Fibroblast of mammary gland (primary cell): ENCODE measurements at places on chromosomes 7 and 10.
A peak's percentile ranks its signal among the peaks of the same experiment; 100 is the strongest.

- no peak for DNase-seq
Observed at GRCh38 chr7:86411814-86412213, 231.9 kb upstream of the GRM3 start.

- no peak for DNase-seq
Observed at GRCh38 chr10:126021833-126022500, 125.6 kb downstream of the FANK1 start.

GRCh38 chr10:86259901-86260562 lies 106.6 kb downstream of the GRID1 start:
- no peak for DNase-seq

DNA sequence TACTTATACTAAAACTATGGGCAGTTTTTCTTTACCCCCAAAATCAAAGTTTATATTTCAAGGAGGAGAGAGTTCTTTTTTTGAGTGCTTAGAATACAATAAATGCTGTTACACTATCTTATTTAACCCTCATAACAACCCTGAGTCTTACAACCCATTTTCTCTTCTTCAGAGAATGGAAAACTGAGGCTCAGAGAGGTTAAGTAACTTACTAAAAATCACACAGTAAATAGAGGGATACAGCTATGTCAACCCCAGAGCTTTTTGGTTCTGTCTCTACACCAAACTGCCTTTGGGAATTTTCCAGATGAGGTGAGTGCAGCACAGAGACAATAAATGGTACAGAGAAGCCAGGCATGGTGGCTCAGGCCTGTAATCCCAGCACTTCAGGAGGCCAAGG lies 25.6 kb upstream of the PIK3AP1 start:
- no peak for DNase-seq

DNA sequence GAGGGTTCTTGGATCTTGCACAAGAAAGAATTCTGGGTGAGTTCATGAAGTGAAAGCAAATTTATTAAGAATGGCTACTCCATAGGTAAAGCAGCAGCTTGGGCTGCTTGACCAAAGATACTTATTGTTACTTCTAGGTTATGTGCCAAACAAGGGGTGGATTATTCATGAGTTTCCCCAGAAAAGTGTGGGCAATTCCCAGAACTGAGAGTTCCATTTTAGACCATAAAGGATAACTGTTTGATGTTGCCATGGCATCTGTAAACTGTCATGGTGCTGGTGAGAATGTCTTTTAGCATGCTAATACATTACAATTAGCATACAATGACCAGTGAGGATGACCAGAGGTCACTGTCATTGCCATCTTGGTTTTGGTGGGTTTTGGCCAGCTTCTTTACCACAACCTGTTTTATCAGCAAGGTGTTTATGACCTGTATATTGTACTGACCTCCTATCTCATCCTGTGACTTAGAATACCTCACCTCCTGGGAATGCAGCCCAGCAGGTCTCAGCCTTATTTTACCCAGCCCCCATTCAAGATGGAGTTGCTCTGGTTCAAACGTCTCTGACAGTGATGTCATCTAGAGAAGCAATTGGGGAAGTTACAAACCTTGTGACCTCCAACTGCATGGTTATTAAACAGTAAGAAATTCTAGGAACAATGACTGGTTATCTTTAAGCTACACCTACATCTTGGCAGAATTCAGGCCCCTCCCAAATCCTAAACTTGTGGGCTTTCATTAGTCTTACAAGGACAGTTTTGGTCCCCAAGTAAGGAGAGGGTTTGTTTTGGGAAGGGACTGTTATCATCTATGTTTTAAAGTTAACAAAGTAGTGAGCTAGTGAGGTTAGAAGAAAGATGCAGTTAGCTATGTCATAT lies 48.0 kb upstream of the INHBA start:
- DNase-seq: no peak

GRCh38 chr7:125675640-125676039 lies 746.0 kb upstream of the POT1 start:
- no peak for DNase-seq

- no peak for DNase-seq
Observed at GRCh38 chr7:12975412-12975811, 288.0 kb downstream of the ARL4A start.

GRCh38 chr7:23469150-23469960 lies 936 bp downstream of the IGF2BP3 start:
- no peak for DNase-seq

DNA sequence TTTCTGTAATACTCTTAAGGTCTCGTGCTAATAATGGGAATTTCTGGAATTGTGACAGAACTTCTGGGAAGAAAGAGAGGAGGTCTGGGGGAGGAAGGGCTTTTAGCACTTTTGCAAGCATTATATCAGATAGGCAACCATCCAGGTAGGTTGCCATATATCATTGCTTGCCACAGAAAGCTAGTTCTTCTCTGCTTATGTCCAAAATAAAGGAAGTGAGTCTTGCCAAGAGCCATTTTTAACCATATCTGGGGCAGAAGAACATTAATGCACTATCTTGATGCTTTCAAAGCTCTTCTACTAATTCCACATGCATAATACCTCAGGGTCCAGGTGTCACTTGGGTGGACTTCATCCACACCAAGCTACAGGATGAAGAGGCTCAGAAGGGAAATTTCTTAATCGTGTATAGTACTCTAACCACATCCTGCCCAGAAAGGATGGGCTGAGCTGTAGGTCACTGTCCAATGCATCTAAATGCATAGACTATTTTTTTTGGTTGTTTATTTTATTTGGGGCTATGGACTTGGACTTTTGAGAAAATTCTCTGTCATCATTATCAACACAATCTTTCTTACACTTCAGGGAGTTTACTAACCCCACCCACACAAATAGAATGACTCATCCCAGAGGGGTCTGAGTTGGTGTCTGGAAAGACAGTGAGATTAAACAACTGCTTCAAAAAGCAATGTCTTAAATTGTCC lies 68.9 kb upstream of the ADO start:
- peak; percentile 65 for DNase-seq

- DNase-seq: no peak
Observed at GRCh38 chr7:5477723-5478531, 54.3 kb upstream of the TNRC18 start.

GRCh38 chr10:80540981-80541750 lies 3.5 kb downstream of the SH2D4B start:
- no peak for DNase-seq

- peak; percentile 62 for DNase-seq
Observed at GRCh38 chr7:99312316-99313203, 13.1 kb upstream of the ARPC1A start.

- DNase-seq: peak; percentile 11
Observed at GRCh38 chr10:37831495-37832333, 25.7 kb downstream of the ZNF248 start.

GRCh38 chr10:113846036-113846435 lies 7.8 kb downstream of the DCLRE1A start:
- no peak for DNase-seq

- DNase-seq: no peak
Observed at GRCh38 chr7:34034728-34035127, 129.4 kb downstream of the BMPER start.

DNA sequence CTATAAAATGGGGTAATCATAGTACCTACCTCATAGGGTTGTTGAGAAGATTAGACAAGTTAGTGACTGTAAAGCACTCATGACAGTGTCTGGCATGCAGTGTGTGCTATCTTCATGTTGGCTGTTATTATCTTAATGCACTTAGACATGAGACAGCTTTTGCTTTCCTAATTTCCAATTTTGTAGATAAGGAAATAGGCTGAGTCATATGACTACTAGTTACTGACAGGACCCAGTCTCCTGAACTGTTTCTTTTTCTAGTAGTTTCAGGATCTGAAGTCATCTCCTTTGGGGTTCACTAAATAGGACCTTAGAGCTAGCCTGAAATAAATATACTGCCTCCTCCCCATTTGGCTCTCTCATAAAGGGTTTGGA lies 74.2 kb downstream of the SNX10 start:
- no peak for DNase-seq

- no peak for DNase-seq
Observed at GRCh38 chr10:121070275-121071070, 219.3 kb downstream of the WDR11 start.

- no peak for DNase-seq
Observed at GRCh38 chr10:94936721-94937120, 1.7 kb upstream of the CYP2C9 start.

DNA sequence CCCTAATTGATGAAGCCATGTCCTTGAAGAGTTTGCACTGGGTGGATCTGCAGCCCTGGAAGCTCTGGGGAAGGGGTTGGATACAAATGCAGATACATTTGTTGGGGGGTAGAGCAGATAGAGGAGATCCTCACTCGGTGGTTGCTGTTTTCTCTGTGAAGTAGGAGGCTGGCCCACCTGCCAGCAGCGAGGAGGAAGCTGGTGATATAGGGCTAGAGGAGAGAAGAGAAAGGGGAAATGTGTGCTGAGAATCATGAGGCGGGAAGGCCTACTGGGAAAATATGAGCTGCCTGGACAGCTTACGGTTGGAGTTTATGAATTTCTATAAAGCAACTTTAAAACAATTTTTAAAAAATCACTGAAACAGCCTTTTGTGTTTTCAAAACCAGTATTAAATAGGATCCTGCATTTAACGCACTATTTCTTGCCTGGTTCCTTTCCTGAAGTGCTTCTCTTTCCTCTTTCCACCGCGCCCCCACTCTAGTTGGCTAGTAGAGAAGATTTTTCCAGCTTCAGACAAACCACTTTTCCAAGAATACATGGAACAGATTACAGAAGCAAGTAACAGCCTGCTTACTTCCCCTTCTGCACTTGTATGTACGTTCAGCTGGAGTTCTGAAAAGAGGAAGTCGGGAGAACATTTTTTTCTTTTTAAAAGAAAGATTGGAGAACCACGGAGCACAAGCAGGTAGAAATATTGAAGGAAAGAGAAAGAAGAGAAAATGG lies 100.6 kb upstream of the GLCCI1 start:
- DNase-seq: no peak

DNA sequence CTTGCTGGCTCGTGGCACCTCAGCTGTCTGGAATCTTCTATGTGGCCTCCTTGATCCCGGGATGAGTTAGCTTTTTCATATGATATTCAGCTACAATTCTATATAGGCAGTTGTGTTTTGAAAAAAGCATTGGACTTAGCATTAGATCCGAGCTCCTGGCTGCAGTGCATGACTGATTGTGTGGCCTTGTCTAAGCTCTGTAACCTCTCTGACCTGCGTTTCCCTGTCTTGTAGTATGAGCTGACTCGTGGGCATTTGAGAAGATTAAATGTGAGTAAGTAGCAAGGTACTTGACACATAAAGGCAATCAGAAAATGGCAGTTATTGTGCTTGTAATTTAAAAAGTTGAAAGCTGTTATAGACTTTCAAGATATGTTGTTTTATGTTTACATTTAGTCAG lies 85.9 kb downstream of the CCNY start:
- peak; percentile 42 for DNase-seq

DNA sequence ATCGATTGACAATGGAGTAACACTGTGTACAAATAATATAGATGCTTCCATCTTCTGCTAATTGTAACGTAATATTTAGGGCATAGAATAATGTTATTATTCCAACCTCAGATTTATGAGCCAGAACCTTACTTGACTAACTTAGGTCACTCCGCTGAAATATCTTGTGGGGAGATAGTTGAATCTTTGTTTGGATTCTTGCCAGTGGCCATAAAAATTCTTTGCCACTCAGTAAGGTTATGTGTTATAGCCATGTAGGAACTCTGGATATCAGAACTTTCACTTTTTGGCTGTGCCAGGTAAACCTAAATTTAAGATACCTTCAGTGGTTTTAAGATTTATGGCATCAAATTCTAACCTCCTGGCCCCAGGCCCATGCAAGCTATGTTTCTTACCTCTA lies 197.6 kb downstream of the WDR11 start:
- DNase-seq: no peak

DNA sequence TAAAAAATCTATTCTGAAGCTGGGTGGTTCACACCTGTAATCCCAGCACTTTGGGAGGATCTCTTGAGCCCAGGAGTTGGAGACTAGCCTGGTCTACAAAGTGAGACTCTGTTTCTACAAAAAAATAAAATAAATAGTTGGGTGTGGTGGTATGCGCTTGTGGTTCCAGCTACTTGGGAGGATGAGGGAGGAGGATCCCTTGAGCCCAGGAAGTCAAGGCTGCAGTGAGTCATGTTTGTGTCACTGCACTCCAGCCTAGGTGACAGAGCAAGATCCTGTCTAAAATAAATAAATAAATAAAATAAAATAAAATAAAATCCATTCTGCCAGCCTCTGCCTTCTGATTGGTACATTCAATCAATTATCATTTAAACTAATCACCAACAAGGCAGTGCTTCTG lies 17.5 kb downstream of the ZNF33A start:
- peak; percentile 47 for DNase-seq

GRCh38 chr7:103811997-103812396 lies 177.5 kb downstream of the RELN start:
- DNase-seq: no peak

DNA sequence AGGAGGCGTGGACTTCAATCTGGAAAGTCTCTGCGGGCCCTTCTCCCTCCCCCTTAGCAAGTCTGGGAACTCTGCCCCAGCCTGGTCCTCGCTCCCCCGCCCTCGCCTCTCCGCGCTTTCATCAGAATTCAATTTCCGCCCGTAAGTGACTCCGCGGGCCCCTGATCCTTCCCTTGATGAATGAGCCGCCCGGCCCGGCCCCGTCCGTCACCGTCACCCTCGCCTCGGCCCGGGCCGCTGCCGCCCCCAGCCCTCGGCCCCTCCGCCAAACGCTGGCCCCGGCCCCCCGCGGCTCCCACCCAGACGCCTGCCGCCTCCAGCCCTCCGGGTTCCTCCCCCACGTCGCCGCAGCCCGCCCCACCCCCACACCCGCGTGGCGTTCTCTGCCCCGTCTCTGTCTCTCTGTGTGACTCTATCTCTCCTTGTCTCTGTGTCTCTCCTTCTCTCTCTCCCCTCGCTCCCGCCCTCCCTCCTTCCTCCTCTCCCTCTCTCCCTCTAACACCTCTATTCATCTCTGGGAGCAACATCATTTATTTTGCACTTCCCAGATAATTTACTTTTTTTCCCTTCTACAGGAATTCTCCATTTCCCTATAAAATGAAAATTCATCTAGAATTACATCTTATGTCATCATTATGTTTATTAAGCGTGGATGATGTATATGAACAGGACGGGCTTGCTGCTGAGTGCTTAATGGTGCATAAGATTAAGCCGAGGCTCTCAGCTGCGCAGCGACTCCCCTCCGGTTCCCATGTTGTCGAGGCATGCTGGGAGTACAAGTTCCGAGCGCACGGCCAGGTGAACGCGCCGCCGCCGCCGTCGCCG lies 91.2 kb upstream of the PAX2 start:
- peak; percentile 9 for DNase-seq

- DNase-seq: no peak
Observed at GRCh38 chr10:72502581-72502980, 123.3 kb downstream of the MICU1 start.

- no peak for DNase-seq
Observed at GRCh38 chr10:113322843-113323242, 230.0 kb upstream of the HABP2 start.

GRCh38 chr7:99504603-99505323 lies at the start of gene ZKSCAN5:
TSS of gene ZKSCAN5 (plus strand) at chr7:99504662. CDS start at chr7:99506045, 1,383 bp downstream.
- DNase-seq: peak; percentile 94

DNA sequence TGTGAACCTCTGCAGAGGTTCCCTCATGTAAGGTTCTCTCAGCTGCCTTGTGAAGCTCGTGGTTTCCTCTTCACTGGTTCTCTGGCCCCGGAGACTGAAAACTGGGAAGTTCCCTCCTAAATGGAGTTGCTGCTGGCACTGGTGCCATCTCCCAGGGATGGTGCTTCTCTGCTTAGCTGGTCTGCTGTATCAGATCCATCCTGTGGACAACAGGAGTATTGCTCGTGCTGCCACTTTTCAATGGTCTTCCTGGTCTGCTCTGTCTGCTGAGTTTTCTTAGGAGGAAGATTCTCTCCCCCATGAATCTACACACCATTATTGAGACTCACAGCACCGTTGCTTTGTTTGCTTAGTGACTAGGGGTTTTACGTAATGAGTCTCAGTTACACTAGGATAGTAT lies 247.8 kb downstream of the OTUD1 start:
- DNase-seq: no peak
